ENCODE measurements at places on chromosomes 5 and 9. TPM values are rescaled to one million over a fixed set of nuclear protein-coding genes. Genes with fewer than 3 reads are reported as not detected.

DNA sequence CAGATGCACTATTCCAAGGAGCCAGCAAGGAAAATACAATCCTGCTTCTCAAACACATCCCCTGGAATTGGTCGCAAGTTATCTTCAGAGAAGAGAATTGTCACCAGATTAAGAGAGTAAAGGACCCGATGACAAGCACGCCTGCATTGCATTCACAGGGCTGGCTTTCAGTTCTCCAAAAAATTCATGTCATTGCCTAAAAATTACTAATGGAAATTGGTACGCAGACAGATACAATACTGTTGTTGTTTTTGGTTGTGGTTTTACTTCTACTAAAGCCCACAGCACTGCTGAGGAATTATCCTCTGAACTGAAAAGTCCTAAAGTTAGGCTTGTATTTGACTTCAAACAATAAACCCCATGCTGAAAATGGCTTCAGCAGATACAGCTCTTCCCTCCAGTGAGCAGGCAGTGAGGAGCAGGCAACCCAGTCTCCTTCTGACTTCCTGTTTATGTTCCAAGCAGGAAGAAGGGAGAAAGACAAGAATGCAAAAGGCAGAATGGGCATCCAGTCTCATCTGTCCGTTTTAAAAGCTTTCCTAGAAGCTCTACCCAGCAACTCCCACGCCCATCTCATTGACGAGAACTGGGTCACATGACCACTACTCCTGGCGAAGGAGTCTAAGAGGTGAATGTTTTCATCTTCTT, 80.6 kb upstream of the ZNF366 start:
- DNase-seq, result no peak
- no peaks in the 10 kb centered on the region for H3K4me1 ChIP-seq
- no peak overlapping the region for H3K27ac ChIP-seq
- H3K27me3 ChIP-seq, result no peaks in the 10 kb centered on the region
- H3K36me3 ChIP-seq, result no peaks in the 10 kb centered on the region

- DNase-seq, result no peak
- H3K36me3 ChIP-seq, result no peaks in the 10 kb centered on the region
- no peaks in the 10 kb centered on the region for H3K4me1 ChIP-seq
- no peak overlapping the region for H3K4me3 ChIP-seq
These were observed 500.9 kb downstream of the EFNA5 start for GRCh38 chr5:107169867-107170266.

GRCh38 chr5:112186401-112186990, 232.6 kb downstream of the EPB41L4A start:
- DNase-seq, result no peak
- H3K27ac ChIP-seq, result no peak overlapping the region
- no peak overlapping the region for H3K4me3 ChIP-seq
- peaks cover 54% of the 10 kb centered on the region for H3K27me3 ChIP-seq
- H3K4me1 ChIP-seq, result peaks cover 2% of the 10 kb centered on the region

PDE6A gene
- total RNA-seq, result not detected

NACC2 gene
- 5.5 TPM for total RNA-seq

DNA sequence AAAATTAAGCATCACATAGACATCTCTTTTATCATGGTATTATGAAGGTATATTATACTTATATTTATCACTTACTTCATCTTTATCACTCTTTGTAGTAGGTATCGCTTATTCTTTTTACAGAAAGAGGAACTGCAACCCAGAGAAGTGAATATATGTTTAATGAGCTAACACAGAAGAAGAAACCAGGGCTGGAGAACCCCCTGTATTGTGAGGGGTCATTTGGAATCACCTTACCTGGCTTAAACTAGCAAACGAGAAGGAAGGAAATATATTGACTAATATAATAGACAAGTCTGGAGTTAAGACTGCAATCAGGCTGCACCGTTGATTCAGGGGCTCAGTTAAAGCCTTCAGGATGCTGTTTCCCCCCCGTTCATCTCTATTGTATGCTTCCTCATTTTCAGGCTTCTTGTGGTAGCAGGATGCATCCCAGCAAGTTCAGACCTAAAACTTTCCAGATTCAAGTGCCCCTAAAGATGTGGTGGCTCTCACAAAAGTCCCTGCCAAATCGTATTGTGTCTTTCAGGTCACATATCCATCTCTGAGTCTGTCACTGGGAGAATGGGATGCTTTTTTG, 146.4 kb downstream of the GCNT1 start:
- DNase-seq, result no peak
- H3K27me3 ChIP-seq, result peaks cover 18% of the 10 kb centered on the region
- no peak overlapping the region for H3K27ac ChIP-seq
- H3K4me3 ChIP-seq, result no peak overlapping the region

- no peaks in the 10 kb centered on the region for H3K36me3 ChIP-seq
- no peak overlapping the region for H3K27ac ChIP-seq
- H3K4me3 ChIP-seq, result no peak overlapping the region
- no peaks in the 10 kb centered on the region for H3K4me1 ChIP-seq
These were observed 186.7 kb downstream of the DCP2 start for GRCh38 chr5:113163328-113163727.

DNA sequence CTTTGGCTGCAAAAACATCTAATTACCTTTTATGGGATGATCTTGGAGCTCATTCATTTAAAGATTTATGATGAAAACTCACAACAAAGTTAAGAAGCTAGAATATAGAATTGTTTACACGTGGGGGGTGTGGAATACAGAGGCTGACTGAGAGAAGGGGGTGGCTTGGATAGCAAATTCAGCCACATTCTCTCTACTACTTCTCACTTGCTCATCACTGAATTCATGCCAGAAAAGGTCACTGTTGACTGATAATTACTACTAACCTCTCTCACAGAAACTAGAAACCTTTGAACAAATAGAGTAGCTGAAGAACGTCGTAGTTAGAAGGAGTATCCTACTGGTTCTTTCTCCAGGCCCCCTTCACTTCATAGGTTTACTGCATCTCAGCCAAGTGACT, 808.2 kb downstream of the BRINP1 start:
- no peaks in the 10 kb centered on the region for H3K4me1 ChIP-seq
- H3K27ac ChIP-seq, result no peak overlapping the region
- H3K27me3 ChIP-seq, result no peaks in the 10 kb centered on the region
- H3K4me3 ChIP-seq, result no peak overlapping the region
- no peaks in the 10 kb centered on the region for H3K36me3 ChIP-seq
- DNase-seq, result no peak

- H3K4me1 ChIP-seq, result no peaks in the 10 kb centered on the region
- DNase-seq, result no peak
- H3K27me3 ChIP-seq, result peaks cover 4% of the 10 kb centered on the region
- no peaks in the 10 kb centered on the region for H3K36me3 ChIP-seq
These were observed 140.1 kb upstream of the FBXL17 start for GRCh38 chr5:108521841-108522506.

FCN1 gene
- total RNA-seq, result not detected

DNA sequence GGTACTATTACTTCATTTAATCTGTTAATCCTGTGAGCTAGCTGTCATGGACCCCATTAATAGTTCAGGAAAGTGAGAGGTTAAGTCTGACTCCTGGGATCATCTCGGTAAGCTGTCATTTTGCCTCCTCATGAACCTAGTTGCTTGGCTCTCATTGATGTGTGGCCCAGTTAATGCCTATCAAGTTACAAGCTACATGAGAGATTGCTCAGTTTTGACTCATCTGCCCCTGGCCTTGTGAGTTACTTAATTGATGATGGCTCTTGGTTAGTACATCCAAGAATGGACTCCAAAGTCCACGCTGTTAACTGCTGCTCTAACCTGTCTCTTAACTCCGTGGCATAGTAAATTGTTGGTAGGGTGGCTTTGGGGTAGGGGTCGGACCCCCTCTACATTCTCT, 23.9 kb downstream of the LARP1 start:
- H3K36me3 ChIP-seq, result peaks cover 9% of the 10 kb centered on the region
- H3K4me3 ChIP-seq, result no peak overlapping the region
- H3K4me1 ChIP-seq, result peaks cover 25% of the 10 kb centered on the region
